ENCODE measurements at places on chromosomes 5 and 9.

DNA sequence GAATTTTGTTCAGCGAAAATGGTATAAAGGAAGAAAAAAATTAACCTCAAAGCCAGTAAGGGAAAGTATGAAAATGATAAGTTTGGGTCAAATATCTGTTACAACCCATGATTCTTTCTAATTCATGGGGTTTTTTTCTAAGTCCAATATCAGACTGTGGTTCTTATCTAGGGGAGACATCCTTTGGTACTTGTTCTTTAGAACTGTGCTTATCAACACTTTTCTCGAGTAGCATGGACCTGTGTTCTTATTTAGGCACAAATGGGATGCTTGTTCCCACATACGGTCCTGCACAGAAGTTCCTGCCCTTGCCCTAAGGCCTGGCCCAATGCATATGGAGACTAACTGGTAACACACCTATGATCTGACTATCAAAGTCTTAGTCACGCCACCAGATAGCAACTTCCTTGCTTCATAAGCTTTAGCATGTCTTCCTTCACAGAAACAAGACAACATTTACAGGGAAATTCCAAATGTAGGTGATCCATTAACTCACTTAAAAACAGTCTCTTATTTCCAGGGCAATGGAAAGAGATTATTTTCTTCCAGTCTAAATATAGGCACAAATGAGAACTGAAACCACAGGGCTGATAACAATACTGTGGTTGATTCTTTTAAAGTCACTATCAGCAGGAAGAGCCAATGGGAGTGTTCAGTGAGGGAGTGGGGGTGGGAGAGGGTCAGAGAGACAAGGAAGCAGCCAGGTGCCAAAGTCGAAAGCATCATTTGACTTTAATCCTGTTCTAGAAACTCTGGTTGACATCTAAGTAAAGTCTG lies 268.8 kb upstream of the ANKRD55 start:
- no peak for DNase-seq

- no peak for DNase-seq
Observed at GRCh38 chr9:14391620-14392019, 77.7 kb upstream of the NFIB start.

GRCh38 chr9:90393365-90394152 lies 249.1 kb downstream of the DIRAS2 start:
- no peak for DNase-seq

GRCh38 chr5:118121258-118121657 lies 867.1 kb downstream of the DTWD2 start:
- no peak for DNase-seq

- DNase-seq = no peak
Observed at GRCh38 chr5:96227957-96228356, 205.1 kb downstream of the PCSK1 start.

DNA sequence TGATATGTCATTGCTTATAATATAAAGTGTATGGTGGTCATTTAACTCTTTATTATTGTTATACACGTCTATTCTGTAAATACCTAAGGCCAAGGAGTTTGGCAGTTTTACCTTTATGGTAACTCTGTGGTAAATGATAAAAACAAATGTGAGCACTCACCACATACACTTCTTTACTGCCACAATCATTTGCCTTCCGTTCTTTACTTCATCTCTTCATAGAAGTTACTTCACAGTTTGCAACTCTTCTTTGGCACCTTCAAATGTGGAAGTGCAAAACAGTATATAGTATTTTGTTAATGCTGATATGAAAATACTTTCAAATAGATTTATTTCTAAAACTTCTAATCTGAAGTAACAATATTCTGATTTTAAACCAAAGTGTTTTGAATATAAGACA lies 4.4 kb upstream of the MEF2C start:
- DNase-seq = no peak

DNA sequence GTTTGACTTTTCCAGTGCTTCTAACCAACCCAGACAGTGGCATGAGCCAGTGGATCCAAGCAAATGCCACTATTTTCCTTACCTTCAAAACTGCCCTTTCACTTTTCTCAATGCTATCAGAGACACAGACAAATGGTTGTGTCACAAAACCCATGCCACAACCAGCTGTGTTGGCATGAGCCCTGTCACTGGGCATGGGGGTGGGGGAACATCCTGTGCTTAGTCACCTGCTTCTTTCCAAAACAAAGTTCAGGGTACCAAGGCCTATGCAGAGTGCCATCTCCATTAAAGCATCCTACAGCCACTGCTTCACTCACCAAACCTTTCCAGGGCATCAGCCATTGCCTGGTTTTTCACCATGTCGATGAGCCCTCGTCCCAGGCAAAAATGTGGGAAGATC lies 30.1 kb downstream of the NIPSNAP3B start:
- DNase-seq = no peak

- no peak for DNase-seq
Observed at GRCh38 chr9:107153336-107153735, 129.7 kb upstream of the RAD23B start.

DNA sequence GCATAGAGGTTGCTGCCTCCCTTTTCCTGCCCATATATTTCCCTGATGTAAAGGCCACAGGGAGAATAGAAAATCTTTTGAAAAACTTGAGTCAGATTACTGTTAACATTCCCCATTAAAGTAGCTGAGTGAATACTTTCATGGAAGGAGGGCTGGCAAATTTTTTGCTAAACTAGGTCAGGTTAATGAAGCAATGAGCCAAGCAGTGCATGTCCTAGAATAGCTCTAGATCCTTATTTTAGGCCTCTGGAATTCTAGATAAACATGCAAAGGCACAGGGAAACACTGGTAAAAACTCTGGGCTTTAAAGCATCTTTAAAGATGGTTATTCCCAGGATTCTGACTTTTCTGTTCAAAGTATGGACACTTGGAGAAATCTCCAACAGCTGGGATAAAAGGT lies 27.9 kb downstream of the TTC1 start:
- no peak for DNase-seq

DNA sequence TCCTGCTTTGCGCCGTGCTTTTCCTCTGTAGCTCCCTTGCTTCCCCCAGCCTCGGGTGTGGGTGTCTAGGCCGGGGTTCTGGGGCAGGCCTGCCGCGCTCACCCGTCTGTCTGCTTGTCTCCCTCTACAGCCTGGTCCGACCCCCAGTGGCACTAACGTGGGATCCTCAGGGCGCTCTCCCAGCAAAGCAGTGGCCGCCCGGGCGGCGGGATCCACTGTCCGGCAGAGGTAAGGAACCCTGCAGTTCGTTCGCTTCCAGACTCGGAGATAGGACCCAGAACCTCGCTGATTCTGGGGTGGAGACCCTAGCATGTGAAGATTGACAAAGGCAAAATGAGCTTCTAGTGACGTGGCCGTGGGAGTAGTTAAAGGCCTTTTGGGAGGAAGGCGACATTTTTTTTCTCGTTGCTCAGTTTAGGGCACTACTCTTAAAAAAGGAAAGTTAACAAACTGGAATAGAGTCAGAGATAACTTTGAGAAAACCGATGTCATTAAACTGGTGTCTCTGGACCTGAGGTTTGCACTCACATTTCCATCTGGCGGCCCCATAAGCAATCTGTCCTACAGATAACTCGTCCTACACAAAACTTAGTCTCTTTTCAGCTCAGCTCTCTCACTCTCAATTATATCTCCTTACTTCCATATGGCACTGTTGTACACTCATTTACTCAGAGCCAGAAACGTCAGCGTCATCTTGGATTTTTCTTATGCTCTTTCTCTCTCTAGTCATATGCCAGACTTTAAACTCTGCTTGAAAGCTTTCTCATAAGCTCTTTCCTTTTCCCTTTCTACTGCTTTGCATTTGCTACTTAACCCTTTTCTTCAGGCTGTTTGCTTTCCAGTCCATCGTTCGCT lies 561 bp downstream of the SEC61B start:
- no peak for DNase-seq

DNA sequence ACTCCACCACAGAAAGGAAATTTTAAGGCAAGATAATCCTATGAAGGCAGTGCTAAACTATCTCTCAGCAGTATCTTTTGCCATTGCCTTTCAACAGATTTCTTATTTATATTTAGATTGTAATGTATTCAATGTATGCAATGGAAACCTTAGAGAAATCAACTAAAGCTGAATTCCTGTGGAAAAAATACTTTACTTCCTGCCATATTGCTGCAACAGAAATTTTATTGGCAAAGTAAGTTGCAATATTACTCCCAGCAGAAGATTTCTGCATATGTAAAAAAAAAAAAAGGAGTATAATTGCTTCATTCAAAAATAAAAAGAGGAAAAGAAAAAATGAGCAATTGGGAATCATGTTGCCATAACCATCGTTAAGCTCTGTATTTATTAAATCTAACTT lies 454.6 kb upstream of the CD180 start:
- DNase-seq = no peak

DNA sequence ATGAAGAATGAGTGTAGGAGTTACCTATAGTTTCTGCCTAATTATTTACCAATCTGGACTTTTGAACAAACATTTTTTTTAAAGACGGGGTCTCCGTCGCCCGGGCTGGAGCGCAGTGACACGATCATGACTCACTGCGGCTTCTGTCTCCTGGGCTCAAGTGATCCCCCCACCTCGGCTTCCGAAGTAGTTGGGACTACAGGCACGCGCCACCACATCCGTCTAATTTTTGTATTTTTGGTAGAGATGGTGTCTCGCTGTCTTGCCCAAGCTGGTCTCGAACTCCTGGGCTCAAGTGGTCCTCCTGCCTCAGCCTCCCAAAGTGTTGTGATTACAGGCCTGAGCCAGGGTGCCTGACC lies 1.5 kb downstream of the CTNNA1 start:
- no peak for DNase-seq
